ENCODE measurements at places on chromosomes 2 and 18. TPM values are rescaled to one million over a fixed set of nuclear protein-coding genes. Genes with fewer than 3 reads are reported as not detected.

- DNase-seq, result peak; percentile 12
Measured at GRCh38 chr2:9071032-9071431, 67.5 kb upstream of the MBOAT2 start.

- DNase-seq, result no peak
Measured at GRCh38 chr2:48424866-48425265, 105.1 kb upstream of the STON1 start.

GRCh38 chr2:234723400-234723799, 226.5 kb upstream of the ARL4C start:
- no peak for DNase-seq

- no peak for DNase-seq
Measured at GRCh38 chr18:3067722-3068121, 54.8 kb upstream of the LPIN2 start.

DNA sequence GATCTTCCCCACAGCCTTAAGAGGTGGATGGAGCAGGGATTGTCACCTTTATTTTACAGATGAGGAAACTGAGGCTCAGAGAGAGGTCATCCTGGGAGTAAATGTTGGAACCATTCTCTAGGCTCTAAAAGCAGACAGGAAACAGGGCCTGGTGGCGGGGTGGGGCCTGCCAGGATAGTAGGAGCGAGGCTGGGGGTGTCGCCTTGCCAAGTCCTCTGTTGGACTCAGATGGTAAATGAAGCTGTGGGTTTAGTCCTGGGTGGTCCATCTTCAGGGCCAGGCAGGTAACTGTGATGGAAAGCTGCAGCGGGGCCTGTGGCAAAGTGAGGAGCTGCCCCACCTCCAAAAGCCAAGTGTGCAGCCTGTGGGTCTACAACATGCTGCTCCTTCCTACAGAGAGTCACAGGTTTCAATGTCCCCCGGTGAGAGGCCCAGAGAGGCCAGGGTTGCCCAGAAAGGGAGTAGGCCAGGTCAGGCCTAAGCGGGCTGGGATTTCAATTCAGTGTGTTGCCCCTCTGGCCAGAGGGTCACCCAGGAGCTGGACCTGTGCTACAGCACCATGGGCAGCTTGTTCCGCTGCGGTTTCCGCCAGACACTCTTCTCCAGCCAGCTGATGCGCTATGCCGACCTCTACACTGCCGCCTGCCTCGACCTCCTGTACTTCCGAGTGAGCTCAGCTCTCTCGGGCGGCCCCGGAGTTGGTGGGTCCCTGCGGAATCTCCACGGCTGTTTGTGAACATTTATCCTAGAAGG, 6.6 kb downstream of the NT5DC4 start:
- no peak for DNase-seq

The PLEK gene
- total RNA-seq, result 0.12 TPM

The PDE1A gene
- 0.06 TPM for total RNA-seq
